NK-92 treated with Interleukin-12 subunit alpha and Interleukin-12 subunit beta, amount 100 ng/mL, for 24 hours (cell line): ENCODE measurements at places on chromosomes 2 and 18.
A peak's percentile ranks its signal among the peaks of the same experiment; 100 is the strongest.

DNA sequence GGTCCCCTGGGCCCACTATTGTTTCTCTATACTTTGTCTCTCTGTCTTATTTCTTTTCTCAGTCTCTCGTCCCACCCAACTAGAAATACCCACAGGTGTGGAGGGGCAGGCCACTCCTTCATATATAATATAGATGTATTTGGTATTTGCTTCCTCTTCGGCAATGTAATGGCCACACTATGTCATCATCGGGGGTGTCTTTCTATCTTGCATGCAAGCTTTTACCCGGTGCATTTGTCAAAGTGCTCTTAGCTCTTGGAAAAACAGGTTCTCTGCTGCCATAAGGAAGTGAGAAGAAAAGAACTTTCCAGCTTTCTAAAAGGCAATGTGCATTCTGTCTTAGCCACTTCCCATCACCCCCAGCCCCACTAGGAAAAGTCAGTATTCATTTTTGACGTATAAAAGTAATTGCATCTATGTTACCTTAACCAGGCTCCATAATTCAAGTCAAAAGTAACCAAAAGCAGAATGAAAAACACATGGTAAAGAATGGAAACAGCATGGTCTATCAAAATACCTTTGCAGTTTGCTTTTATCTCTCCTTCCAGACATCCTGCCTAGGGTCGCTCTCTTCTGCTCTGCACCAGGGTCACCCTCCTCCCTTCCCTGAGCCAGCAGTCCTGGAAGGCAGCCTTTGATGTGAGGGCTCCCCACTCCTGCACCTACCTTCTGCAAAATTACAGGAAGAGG, 27.2 kb upstream of the FHL2 start:
- DNase-seq: no peak

DNA sequence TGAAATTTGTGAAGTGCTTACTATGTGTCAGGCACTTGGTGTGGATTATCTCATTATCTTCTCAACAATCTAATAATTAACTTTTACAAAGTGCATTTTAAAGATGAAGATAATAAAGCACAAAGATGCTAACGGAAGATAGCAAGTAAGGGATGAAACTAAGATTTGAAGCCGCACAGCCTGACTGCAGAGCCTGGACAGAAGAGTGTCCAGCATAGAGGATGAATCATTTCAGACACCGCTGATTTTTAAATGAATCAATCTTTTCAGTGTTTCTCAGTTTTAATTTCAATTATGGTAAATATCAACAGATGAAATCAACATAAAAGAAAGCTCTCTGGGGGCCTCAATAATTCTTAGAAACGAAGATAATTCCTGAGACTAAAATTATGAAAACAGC, 24.5 kb upstream of the STAM2 start:
- DNase-seq: no peak

GRCh38 chr2:66578054-66578686, 143.2 kb downstream of the MEIS1 start:
- no peak for DNase-seq

GRCh38 chr2:57497489-57498096, 549.0 kb upstream of the VRK2 start:
- no peak for DNase-seq

GRCh38 chr2:144510294-144510991, 9.5 kb downstream of the ZEB2 start:
- DNase-seq: no peak

GRCh38 chr18:8257851-8258434, 351.3 kb upstream of the RAB12 start:
- DNase-seq: no peak

DNA sequence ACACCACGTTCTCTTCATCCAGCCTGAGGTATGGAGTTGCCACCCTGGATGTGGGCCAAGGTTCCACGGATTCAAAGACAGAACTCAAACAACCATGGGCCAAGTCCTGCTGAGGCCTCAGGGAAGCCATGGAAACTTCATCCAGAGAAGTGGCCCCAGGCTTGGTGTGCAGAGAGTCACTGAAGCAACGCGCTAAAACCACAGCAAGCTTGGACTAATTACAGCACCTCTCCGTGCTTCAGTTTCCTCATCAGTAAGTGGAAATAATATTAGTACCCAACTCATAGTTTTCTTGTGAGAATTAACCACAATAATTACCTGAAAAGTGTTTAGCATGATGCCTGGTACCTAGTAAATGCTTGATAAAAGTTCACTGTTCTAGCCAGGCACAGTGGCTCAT, 19.2 kb upstream of the AP1S3 start:
- no peak for DNase-seq

GRCh38 chr2:217854684-217855420, 147.9 kb downstream of the TNS1 start:
- no peak for DNase-seq

DNA sequence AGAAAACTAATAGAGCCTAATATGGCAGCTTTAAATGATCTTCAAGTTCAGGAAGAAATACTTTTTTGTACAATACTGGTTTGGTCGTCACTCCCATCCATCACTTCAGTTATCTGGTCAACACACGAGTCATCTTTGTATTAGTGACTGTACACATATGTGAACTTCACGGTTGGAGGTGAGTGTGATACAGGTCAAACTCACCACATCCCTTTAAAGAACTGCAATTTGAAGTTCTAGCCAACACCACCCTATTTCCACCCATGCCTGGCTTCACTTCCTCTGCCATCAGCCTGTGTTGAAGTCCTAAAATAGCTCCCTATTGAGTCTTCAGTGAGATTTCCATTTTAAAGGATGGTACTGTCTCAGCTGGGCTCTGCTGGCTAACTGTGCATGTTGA, 361.9 kb downstream of the TXNL1 start:
- DNase-seq: peak; percentile 2

- no peak for DNase-seq
These were observed 71.5 kb downstream of the EMX1 start for GRCh38 chr2:72988726-72989273.

GRCh38 chr2:62578803-62579640, 73.0 kb upstream of the TMEM17 start:
- DNase-seq: no peak

- no peak for DNase-seq
These were observed 19.4 kb upstream of the KIF1A start for GRCh38 chr2:240839152-240840143.

DNA sequence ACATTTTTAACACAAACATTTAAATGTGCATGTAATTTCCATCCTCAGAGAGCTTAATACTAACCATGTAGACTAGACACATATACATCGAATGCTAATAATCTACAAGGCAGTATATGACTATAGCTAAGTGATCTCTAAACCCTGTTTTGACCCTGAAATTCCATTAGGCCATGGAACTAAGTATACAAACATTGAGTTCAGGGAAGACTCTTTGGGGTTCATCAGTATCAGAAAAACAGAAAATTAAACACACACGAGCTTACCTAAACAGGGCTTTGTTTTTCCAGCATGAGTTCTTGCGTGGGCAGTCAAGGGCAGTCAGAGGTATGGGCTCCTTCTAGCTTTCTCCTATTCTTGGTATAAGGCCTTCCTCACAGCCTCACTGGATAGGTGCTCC, 106.0 kb upstream of the COPS8 start:
- no peak for DNase-seq

GRCh38 chr2:234990300-234990699, 38.5 kb downstream of the SH3BP4 start:
- no peak for DNase-seq

- DNase-seq: no peak
These were observed 141.5 kb downstream of the SPHKAP start for GRCh38 chr2:228039752-228040534.

GRCh38 chr2:166334805-166335204, 40.9 kb downstream of the SCN9A start:
- no peak for DNase-seq

- no peak for DNase-seq
These were observed 193.9 kb upstream of the SALL3 start for GRCh38 chr18:78785706-78786105.

DNA sequence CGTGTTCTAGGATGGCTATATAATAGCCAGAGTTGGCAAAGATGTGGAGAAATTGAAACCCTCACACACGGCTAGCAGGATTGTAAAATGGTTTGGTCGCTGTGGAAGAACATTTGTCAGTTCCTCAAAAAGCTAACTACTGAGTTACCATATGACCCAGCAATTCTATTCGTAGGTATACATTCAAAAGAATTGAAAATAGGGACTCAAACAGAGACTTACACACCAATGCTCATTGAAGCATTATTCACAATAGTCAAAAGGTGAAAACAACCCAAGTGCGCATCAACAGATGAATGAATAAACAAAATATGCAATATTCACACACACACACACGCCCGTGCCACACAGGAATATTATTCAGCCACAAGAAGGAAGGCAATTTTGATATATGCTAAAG, 98.7 kb downstream of the PLA2R1 start:
- DNase-seq: no peak

DNA sequence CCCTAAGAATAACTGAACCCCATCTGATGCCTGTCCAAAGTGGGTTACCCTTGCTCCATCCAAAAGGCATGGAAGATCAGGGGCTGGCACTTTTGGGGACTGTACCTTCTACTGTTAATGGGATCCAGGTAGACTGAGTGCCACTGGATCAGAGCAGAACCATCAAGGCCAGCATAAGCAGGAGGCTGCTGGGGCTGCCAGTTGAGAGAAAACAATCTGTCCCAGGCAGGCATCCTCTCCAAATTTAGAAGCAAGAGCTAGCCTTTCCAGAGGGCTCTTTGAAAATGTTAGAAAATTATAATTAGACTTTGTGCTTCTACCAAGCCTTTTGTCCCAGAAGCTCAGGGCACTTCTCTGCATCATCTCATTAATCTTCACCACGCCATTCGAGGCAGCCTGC, 245.6 kb downstream of the CDH20 start:
- no peak for DNase-seq

DNA sequence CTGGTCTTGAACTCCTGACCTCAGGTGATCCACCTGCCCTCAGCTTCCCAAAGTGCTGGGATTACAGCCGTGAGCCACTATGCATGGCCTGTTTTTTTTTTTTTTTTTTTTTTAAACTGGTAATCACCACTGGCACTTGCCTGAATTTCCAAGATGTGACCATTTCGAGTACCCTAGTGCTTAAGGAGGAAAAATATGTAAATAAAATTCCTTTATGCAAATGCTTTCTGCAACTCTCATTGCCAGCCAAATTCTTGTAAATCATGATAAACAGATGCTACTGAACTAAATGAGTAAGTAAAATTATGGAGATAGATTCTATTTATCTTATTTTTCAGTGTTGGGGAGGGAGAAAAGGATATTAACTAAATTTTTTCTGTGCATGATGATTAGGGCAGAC, 18.6 kb downstream of the CDCA7 start:
- DNase-seq: no peak
